Epithelial cell of proximal tubule (primary cell): ENCODE measurements at places on chromosomes 6 and 20.

DNA sequence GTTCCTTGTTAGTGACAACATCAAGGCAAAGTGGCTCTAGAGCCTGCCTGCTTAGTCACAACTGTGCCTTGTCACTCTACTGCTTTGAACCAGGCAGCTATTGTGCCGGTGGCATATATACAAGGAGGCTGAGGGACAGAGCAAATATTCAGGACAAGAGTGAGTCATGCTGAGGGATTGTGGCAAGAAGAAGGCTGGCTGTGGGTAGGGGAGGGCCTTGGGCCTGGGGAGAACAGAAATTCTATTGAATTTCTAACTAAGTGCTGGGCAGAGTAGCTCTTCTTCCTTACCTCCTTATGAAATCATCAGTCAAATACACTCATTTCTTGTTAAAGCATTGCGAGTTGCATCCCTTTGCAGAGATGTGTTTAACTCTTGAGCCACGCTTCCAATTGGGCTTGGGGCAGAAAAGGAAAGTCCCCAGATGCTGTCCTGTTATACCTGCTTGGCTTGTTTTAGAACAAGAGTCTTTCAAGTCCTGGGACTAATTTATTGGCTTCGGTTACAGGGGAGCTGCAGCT, 59.7 kb downstream of the PFDN4 start:
- DNase-seq: peak; percentile 35

GRCh38 chr20:37327748-37328147, 18.2 kb upstream of the SRC start:
- no peak for DNase-seq

DNA sequence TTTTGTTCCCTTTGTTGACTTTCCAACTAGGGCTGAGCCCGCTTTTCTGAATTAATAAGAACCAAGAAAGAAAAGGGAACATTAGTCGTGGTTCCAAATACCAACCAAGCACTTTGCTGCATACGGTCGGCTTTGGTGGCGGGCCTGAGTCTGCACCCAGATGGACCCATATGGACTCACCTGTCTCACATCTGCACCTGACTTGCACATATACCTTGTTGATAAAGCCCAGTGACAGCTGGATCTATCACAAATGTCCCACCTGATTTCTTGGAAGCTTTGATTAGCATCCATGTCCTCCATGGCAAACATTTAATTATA, 39.0 kb downstream of the TPD52L1 start:
- DNase-seq: no peak

- no peak for DNase-seq
These were observed 20.5 kb upstream of the SUPT3H start for GRCh38 chr6:45398075-45398813.

GRCh38 chr6:72703093-72703492, 81.2 kb downstream of the KCNQ5 start:
- no peak for DNase-seq

DNA sequence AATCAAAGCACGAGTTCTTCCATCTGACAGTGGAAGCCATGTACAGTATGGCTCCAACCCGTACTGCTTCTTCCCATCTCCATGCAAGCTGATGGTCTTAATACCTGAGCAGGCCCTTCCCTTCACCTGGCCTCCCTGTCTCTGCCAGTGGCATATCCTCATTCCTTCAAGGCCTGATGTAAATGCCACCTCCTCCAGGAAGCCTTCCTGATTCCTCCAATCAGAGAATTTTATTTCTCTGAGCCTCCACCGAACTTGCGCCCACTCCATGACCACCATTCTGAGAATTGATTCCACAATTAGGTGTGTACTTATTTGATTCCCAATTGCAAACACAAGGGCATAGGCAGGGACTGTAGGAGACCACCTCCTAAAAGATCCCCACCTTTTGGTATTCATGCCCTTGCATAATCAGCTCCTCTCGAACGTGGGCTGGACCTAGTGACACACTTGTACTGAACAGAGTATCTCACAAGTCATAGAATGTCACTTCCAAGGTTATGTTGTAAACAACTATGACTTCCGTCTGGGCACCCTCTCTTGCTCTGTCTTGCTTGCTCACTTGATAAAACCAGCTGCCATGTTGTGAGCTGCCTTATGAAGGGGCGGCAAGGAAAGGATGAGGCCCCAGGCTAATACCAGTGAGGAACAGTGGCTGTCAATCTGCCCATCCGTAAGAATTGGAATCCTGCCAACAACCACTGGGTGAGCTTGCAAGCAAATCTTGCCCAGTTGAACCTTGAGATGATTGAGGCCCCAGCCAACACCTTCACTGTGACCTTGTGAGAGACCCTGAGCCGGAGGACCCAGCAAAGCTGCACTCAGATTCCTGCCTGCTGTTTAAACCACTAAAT, 38.8 kb downstream of the CPNE5 start:
- DNase-seq: no peak

DNA sequence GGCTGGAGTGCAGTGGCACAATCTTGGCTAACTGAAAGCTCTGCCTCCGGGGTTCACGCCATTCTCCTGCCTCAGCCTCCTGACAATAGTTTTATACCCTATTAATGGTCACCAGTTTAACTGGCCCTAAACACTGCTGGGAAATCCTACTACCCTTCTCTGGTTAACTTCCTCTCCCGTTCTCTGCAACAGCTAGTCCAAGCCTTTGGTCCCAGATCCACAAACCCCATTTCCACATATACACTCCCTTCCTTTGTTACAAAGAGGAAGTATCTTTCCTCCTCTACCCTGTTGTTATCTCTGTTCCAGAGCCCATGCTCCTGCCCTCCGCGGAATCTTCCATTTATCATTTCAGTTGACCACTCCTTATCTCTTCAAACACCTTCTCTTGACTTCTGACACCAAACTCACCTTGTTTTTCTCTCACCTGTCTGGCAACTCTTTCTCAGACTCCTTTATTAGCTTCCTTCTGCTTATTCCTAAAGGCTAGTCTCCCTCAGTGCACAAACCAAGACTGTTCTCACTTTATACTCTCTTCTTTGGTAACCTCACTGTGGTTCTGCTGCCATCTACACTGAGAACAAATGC, 25.0 kb upstream of the TBC1D22B start:
- DNase-seq: no peak

DNA sequence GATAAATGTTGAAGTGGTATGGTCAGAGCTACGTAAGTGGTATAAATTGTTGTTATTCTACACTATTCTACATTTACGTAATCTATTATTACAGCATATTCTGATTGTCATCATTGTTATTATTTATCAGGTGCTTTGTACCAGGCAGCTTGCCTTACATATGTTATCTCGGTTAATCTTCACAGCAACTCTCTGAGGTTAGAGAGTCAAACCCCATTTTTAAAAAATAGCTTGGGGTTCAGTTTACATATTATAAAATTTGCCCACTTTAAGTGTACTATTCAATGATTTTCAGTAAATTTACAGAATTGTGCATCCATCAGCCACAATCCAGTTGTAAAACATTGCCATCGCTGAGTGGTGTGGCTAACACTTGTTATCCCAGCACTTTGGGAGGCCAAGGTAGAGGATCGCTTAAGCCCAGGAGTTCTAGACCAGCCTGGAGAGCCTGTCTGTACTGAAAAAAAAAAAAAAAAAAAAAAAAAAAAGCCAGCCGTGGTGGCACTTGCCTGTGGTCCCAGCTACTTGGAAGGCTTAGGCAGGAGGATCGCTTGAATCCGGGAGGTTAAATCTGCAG, 35.5 kb downstream of the PPP1R16B start:
- DNase-seq: no peak

DNA sequence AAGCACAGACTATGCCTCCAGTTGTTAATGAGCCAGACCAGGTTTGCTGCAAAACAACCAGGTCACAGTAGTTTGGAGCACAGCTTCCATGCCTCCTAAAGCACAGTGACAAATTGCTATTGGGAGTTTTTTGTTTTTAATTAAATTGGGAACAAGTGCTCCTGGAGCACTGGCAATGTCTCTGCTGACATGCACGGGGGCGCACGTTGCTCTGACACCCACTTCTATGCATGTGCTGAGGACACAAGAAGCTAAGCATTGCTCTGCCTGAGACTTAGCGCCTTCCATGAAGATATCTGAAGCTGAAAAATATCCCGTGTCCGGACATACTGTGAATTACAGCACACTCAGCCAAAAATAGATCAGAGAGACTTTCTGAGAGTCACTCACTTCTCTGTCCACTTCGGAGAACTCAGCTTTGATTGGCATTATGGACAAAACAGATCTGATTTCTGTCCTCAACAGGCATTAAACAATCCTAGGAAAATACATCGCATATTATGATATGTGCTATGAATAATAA, 18.6 kb upstream of the GGTLC1 start:
- DNase-seq: no peak

- no peak for DNase-seq
These were observed 45.1 kb downstream of the FRK start for GRCh38 chr6:116015561-116015960.

- no peak for DNase-seq
These were observed 5.3 kb downstream of the NAA20 start for GRCh38 chr20:20022498-20022897.

DNA sequence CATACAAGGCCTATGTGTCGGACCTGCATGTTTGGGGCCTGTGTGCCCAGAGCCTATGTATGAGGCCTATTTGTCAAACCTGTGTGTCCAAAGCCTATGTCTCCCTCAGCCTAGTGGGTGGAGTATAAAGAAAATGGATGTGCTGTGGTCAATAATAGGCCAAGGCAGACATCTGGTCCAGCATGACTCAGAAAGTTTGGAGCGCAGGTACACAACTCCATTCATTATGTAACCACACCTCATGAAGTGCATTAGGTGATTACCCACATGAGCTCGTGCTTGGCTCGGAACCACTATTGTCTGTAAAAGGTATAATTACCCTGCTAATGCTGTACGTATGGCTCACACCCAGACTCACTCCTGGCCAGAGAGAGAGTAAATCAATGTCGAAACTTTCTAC, 302.4 kb upstream of the POU3F2 start:
- no peak for DNase-seq
